Gastrocnemius medialis (tissue), 4 donors: ENCODE measurements at places on chromosomes 12 and 14. TPM values are rescaled to one million over a fixed set of nuclear protein-coding genes. Genes with fewer than 3 reads are reported as not detected.

Gene PYGL
- total RNA-seq = 6.6 TPM

Gene STK38L
- 12.9 TPM for total RNA-seq

Gene SLC10A1
- total RNA-seq = not detected

Gene TCTN2
- 1.2 TPM for total RNA-seq

Gene BCL11B
- total RNA-seq = not detected

Gene SPIC
- not detected for total RNA-seq

Gene SLC17A8
- 0.31 TPM for total RNA-seq

Gene SYNDIG1L
- total RNA-seq = not detected

Gene B4GALNT1
- total RNA-seq = 14.5 TPM

Gene SLC38A1
- total RNA-seq = 237 TPM

DNA sequence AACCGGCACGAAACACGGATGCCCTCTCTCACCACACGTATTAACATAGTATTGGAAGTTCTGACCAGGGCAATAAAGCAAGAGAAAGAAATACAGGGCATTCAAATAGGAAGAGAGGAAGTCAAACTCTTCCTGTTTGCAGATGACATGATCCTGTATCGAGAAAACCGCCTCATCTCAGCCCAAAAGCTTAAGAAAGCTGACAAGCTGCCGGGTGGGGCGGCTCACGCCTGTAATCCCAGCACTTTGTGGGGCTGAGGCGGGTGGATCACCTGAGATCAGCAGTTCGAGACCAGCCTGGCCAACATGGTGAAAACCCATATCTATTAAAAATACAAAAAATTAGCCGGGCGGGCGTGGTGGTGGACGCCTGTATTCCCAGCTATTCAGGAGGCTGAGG lies 17.7 kb downstream of the OR6S1 start:
- peaks cover 5% of the 10 kb centered on the region for H3K4me1 ChIP-seq
- H3K27ac ChIP-seq = no peak overlapping the region
- no peaks in the 10 kb centered on the region for H3K36me3 ChIP-seq

DNA sequence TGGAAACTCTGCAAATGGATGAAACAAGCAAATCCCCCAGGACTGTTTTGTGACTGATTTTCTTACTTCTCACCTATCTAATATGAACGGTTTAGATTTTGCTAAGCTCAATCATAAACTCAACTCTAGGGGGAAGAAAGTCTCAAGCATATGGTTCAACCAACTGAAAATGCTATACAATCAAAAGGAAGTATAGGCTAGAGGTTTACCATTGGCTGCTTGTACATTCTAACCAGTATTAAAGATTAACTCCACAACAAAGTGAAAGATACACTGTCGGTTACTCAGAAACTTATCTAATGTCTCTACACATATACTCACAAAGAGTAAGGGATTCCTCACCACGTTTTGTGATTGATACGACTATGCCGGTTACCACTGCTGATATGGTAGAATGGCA lies 281.8 kb upstream of the SOX5 start:
- no peaks in the 10 kb centered on the region for H3K36me3 ChIP-seq
- DNase-seq = no peak
- no peaks in the 10 kb centered on the region for H3K4me1 ChIP-seq
- no peak overlapping the region for H3K27ac ChIP-seq
- no peaks in the 10 kb centered on the region for H3K27me3 ChIP-seq

DNA sequence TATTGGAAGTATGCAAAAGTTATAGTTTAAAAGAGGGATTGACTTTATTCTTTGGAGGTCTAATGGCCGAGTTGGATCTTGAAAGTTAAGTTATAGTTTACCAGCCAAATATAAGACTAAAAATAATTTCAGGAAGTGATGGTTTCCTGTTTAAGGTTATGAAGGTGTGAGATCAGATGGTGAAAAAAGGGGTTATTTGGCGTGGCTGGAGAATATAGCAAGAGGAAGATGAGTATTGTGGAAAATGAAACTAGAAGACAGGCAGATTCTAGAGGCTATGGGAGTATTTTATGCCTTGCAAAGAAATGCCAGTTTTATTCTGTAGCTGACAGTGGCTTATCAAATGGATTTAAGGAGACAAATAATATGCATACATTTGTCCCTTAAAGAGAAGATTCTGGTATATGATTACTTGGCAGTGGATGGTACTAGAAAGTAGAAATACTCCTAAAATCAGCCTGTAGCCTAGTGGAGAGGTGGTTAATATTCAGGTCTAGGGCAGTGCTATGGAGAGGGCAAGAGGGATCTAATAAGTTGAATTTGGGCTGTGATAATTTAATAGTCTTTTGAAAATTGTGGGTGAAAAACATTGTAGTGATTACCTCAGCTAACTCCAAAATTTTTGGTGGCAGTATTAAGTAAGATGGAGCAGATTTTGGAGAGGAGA lies 1091.8 kb upstream of the ATXN7L3B start:
- no peak overlapping the region for H3K4me3 ChIP-seq
- H3K27ac ChIP-seq = no peak overlapping the region
- H3K36me3 ChIP-seq = no peaks in the 10 kb centered on the region

- peak overlapping the region; percentile 65 for H3K27ac ChIP-seq
- no peaks in the 10 kb centered on the region for H3K27me3 ChIP-seq
- DNase-seq = no peak
- H3K4me1 ChIP-seq = peaks cover 17% of the 10 kb centered on the region
- H3K36me3 ChIP-seq = no peaks in the 10 kb centered on the region
Measured at GRCh38 chr12:105561546-105562198, 231.2 kb downstream of the C12orf75 start.

DNA sequence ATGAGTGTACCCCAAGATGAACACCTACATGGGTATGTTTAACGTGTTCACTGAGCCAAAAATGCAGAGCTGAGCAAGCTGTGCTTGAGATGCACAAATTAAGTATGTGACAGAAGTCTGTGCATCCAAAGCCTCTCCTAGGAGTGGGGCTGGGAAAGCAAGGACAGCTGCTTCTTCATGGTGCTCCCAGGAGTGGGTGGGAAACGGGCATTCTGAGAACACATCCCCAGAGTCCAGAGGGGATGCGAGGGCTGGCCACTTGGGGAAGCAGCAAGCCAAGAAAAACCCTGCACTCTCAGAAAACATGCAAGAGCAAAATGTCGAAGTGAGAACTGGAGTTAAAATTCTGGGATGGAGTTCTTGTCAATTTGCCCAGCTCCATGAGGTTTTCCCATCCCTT lies 414.3 kb downstream of the BCAT1 start:
- H3K36me3 ChIP-seq = no peaks in the 10 kb centered on the region
- peak overlapping the region; percentile 55 for H3K27ac ChIP-seq
- DNase-seq = no peak
- H3K4me1 ChIP-seq = peaks cover 9% of the 10 kb centered on the region
- H3K27me3 ChIP-seq = no peaks in the 10 kb centered on the region

GRCh38 chr12:124125203-124125871 lies 152.3 kb downstream of the ZNF664 start:
- H3K4me1 ChIP-seq = no peaks in the 10 kb centered on the region
- DNase-seq = no peak
- H3K36me3 ChIP-seq = no peaks in the 10 kb centered on the region
- H3K27me3 ChIP-seq = no peaks in the 10 kb centered on the region
- H3K27ac ChIP-seq = no peak overlapping the region

DNA sequence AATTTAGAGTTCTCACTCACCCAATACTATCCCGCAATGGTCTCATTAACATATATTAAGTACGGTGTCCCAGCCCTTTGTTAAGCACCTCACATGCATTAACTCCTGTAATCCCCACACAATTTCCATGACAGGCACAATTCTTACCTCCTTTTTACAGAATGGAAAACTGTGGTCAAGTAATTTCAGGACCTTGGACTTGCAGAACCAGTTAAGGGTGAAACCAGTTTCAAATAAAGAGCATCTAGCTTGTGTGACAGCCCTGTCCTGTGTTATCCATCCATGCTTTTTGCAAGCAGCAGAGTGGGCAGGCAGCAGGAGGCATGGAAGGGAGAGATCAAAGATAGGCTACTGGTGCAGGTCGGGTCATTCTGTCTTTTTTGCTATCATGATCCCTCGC lies 470.8 kb downstream of the NELL2 start:
- DNase-seq = no peak
- H3K4me1 ChIP-seq = no peaks in the 10 kb centered on the region
- H3K27ac ChIP-seq = no peak overlapping the region
- H3K4me3 ChIP-seq = no peak overlapping the region
- H3K36me3 ChIP-seq = no peaks in the 10 kb centered on the region

GRCh38 chr14:75001899-75002298 lies 822 bp upstream of the EIF2B2 start:
- no peaks in the 10 kb centered on the region for H3K27me3 ChIP-seq
- H3K27ac ChIP-seq = peak overlapping the region; percentile 82
- peaks cover 22% of the 10 kb centered on the region for H3K36me3 ChIP-seq
- H3K4me1 ChIP-seq = peaks cover 14% of the 10 kb centered on the region
- H3K4me3 ChIP-seq = peak overlapping the region; percentile 95
- no peak for DNase-seq

- no peaks in the 10 kb centered on the region for H3K4me1 ChIP-seq
- no peaks in the 10 kb centered on the region for H3K36me3 ChIP-seq
- no peak for DNase-seq
Measured at GRCh38 chr14:20692116-20692751, 3.7 kb downstream of the ANG start.

DNA sequence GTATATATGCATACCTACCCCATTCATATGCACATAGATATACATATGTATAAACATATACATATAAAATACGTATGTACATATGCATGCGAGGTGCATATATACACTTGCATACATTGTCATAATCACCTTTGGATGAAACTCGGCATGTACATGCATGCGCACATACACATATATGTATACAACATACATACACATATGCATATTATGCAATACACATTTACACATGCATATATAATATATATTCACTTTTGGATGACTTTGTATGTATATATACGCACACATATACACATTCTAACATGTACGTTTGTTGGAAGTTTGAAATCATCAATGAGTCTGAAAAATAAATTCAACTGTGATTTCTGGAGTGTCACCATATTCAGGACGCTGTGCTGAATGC lies 401.6 kb upstream of the TBX3 start:
- no peak for DNase-seq
- H3K36me3 ChIP-seq = no peaks in the 10 kb centered on the region
- H3K27ac ChIP-seq = no peak overlapping the region
- no peaks in the 10 kb centered on the region for H3K4me1 ChIP-seq
- no peak overlapping the region for H3K4me3 ChIP-seq
- no peaks in the 10 kb centered on the region for H3K27me3 ChIP-seq
